Activated B cell treated with CpG ODN at 0.5 μM for 24 hours (primary cell): ENCODE measurements at places on chromosomes 6 and 20.
A peak's percentile ranks its signal among the peaks of the same experiment; 100 is the strongest.

DNA sequence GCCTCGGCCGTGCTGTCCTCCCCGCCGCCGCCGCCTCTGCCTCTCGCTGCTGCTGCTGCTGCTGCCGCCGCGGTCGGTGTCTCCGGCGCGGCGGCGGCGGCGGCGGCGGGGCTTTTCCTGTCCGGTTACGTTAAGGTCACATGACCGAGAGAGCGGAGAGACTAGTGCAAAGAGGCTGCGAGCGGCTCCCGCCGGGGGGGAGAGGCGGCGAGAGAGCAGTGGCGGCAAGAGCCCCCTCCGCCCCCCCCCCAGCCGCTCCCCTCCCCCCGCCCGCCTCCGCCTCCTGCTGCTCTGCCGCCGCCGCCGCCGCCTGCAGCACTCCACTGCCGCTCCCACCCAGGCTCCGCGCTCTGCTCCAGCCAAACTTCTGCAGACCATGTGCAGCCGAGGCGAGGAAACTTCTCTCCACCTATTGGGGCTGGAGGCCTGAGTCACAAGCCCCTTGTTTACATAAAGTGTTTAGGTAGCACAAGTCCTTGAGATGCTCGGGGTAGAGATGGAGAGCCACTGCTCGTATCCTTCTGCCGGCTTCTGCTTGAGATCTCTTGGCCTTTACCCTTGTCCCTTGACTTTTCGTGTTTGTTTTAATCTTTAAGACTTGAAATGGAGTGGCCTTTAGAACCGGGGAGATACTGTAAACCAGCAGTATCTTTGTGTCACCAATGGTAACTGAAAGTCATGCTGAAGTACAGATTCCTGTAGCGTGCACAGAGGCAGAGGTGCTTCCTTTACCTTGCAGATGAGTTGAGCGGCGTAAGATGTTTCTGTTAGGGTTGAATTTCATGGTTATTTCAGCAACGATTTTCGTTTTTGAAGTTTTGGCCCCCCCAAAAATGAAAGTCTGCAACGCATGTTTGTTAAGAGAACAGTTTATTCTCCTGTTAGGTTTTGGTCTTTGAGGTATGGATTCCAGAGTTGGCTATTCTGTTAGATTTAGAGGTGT lies at the start of gene ZBTB2:
Gene ZBTB2 (minus strand): TSS at position 89 of the 943 bp plus-strand sequence. CDS start 17,922 bp downstream, outside the sequence.
- no peaks in the 10 kb centered on the region for H3K27me3 ChIP-seq
- DNase-seq = no peak
- peaks cover 9% of the 10 kb centered on the region for H3K36me3 ChIP-seq
- peak within 1 kb of the TSS; percentile 91 for H3K4me3 ChIP-seq
- peak within 1 kb of the TSS; percentile 96 for H3K27ac ChIP-seq

DNA sequence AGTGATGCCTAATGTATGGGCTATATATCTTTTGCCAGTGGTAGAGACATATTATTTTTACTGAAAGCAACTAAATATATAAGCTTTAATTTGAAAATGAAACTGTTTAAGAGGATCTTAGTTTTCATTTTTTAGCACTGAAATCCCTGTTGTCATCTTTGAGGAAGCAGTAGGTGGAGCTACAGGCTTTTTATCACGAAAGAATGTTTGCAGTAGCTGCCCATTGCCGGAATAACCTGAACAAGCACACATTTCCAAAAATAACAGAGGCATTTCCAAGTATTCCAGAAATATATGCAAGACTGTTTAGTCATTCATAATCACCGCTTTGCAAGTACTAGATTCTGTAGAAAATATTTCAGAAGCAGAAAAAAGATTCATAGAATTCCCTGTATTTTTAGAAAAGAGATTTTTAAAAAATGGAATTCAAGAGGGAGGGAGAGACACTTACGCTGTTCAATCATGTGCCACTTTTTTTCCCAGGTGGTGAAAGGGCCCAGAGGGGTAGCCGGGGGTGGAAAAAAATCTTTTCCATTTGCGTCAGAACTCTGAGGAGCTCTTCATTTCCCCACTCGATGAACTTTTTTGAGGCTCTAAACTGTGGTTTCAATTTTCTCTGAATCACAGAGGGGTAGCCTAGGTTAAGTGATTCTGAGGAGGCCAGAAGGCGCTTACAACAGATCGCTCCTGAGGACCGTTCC lies 142.5 kb upstream of the FERMT1 start:
- H3K4me3 ChIP-seq = no peak overlapping the region
- no peaks in the 10 kb centered on the region for H3K36me3 ChIP-seq
- H3K27ac ChIP-seq = no peak overlapping the region
- DNase-seq = no peak
- no peaks in the 10 kb centered on the region for H3K27me3 ChIP-seq

GRCh38 chr20:21522481-21523280 lies 8.8 kb upstream of the NKX2-2 start:
- H3K27me3 ChIP-seq = peaks cover 73% of the 10 kb centered on the region
- H3K27ac ChIP-seq = no peak overlapping the region
- no peak overlapping the region for H3K4me3 ChIP-seq

- H3K4me3 ChIP-seq = no peak overlapping the region
- no peaks in the 10 kb centered on the region for H3K36me3 ChIP-seq
- no peak for DNase-seq
- no peak overlapping the region for H3K27ac ChIP-seq
- H3K27me3 ChIP-seq = peaks cover 6% of the 10 kb centered on the region
These were observed 183.4 kb downstream of the ADGRG6 start for GRCh38 chr6:142485256-142485655.

- H3K4me3 ChIP-seq = no peak overlapping the region
- H3K27me3 ChIP-seq = no peaks in the 10 kb centered on the region
- no peak overlapping the region for H3K27ac ChIP-seq
- peaks cover 9% of the 10 kb centered on the region for H3K36me3 ChIP-seq
These were observed 197.4 kb downstream of the JARID2 start for GRCh38 chr6:15443119-15443830.

GRCh38 chr6:18293076-18293904 lies 29.0 kb upstream of the DEK start:
- no peaks in the 10 kb centered on the region for H3K4me1 ChIP-seq
- H3K27me3 ChIP-seq = peaks cover 18% of the 10 kb centered on the region
- no peaks in the 10 kb centered on the region for H3K36me3 ChIP-seq
- H3K27ac ChIP-seq = no peak overlapping the region

DNA sequence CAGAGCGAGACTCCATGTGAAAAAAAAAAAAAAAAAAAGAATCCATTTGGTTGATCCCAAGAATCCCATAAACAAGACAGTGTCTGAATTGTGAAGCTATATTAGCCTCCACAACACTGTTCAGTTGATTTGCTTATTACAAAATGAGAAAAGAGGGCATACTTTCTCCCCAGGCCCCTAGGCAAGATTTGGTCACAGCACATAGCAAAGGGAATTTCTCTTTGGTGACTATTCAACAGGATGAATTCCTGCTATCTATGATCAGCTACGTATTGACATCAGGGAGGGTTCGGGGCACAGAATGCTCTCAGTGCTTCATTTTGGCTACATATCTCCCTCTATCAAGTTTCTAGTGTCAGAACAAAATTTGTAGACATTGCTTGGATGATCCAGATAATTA lies 20.2 kb upstream of the SLC22A3 start:
- no peak for DNase-seq
- H3K27ac ChIP-seq = no peak overlapping the region
- no peak overlapping the region for H3K4me3 ChIP-seq
- H3K36me3 ChIP-seq = no peaks in the 10 kb centered on the region
- no peaks in the 10 kb centered on the region for H3K4me1 ChIP-seq
- peaks cover 2% of the 10 kb centered on the region for H3K27me3 ChIP-seq

DNA sequence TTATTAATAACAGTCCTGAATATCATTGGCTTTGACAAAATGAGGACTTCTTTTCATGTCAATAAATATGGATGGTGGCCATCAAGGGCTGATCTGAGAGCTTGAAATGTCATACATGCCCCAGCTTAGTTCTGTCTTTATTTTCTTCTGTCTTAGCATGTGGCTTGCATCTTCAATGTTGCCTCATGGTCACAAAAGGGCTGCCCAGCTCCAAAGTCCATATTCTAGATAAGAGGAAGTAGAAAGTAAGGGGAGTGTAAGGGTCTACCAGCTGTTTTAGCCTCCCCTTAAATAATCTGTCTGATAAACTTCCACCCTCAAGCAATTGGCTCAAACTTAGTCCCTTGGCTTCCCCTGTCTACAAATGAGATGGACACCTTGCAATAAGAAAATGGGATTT lies 14.2 kb downstream of the BTN2A1 start:
- no peak overlapping the region for H3K4me3 ChIP-seq
- no peaks in the 10 kb centered on the region for H3K27me3 ChIP-seq
- peak overlapping the region; percentile 37 for H3K27ac ChIP-seq
- H3K36me3 ChIP-seq = peaks cover 45% of the 10 kb centered on the region

- H3K4me3 ChIP-seq = no peak overlapping the region
- H3K27me3 ChIP-seq = no peaks in the 10 kb centered on the region
- DNase-seq = no peak
- no peak overlapping the region for H3K27ac ChIP-seq
These were observed 15.8 kb upstream of the PLCB1 start for GRCh38 chr20:8116067-8116811.

DNA sequence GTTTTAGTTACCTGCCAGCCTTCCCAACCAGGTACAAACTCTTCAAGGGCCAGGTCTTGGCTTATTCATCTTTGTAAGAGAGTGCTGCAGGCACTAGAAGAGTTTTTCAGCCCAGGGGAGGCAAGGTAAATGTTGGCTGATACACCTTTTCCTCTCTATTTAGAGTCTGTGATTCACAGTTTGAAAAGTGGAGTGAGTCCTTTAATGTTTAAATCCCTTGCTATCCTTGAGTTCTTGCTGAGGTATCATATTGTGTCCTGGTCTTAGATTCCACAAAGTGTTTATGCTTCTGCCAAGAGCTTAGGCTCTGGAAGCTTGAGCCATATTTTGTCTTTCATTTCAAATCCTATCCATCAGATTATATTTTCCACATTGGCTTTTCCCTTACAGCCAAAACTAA lies 52.8 kb upstream of the CITED2 start:
- H3K4me1 ChIP-seq = peaks cover 4% of the 10 kb centered on the region
- H3K36me3 ChIP-seq = no peaks in the 10 kb centered on the region
- DNase-seq = no peak

- H3K27me3 ChIP-seq = no peaks in the 10 kb centered on the region
- no peaks in the 10 kb centered on the region for H3K36me3 ChIP-seq
- DNase-seq = no peak
These were observed 27.4 kb downstream of the CBLN4 start for GRCh38 chr20:55977690-55978459.

DNA sequence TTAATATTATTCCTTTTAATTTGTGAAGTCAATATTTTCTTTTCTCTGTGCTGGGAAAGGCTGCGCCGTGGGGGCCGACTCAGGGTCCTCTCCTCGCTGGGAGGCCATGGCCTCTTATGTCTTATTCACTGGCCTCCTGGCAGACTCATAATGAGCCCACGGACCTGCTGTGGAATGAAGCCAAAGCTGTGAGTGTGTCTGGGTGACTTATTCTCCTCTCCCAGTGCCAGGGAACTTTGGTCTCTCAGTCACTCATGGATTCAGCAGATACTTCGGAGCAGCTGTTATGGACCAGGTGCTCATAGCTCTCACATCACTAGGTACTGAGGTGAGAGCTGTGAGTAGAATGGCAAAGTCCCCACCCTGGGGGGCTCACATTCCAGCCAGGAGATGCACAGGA lies 297.6 kb downstream of the CDH26 start:
- no peak overlapping the region for H3K4me3 ChIP-seq
- no peaks in the 10 kb centered on the region for H3K36me3 ChIP-seq
- no peaks in the 10 kb centered on the region for H3K27me3 ChIP-seq
- no peak for DNase-seq
- no peak overlapping the region for H3K27ac ChIP-seq
- H3K4me1 ChIP-seq = no peaks in the 10 kb centered on the region

DNA sequence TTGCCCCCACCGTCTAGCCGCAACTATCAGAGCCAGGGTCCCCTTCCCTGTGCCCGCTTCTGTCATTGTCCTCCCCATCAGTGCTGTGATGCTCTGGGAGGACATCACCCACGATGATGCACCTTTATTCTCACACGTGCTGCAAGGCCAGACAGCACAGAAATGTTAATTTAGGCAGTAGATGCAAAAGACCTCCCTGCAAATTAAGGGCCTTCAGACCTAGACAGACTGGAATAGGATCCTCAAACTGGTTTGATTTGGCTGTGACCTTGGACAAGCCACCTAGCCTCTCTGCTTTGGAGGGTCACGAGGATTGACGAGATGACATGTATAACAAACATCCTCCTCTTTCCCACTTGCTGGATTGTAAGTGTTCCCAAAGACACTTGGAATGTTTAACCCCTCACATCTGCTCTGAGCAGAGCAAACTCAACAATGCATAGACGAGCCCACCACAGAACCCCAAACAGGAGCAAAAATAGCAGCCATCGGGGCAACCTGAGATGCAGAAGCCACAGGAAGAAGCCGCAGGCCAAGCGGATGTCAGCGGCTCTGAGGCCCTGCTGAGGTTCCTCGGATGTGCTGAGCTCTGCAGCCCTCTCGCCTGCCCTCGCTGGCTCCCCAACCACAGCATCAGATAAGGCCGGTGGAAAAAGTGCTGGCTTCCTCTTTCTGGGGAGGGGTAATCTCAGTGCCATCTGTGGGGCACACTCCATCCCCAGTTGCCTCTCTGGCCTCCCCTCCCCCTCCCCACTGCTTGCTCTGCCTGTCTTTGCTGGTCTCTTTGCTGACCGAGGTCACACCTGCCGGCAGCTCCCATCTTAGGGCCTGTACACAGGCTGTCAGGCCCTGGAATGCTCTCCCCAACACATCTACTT lies 35.3 kb downstream of the TOX2 start:
- H3K36me3 ChIP-seq = no peaks in the 10 kb centered on the region
- no peak overlapping the region for H3K4me3 ChIP-seq
- peaks cover 28% of the 10 kb centered on the region for H3K4me1 ChIP-seq
- H3K27ac ChIP-seq = no peak overlapping the region
- DNase-seq = no peak
- no peaks in the 10 kb centered on the region for H3K27me3 ChIP-seq

DNA sequence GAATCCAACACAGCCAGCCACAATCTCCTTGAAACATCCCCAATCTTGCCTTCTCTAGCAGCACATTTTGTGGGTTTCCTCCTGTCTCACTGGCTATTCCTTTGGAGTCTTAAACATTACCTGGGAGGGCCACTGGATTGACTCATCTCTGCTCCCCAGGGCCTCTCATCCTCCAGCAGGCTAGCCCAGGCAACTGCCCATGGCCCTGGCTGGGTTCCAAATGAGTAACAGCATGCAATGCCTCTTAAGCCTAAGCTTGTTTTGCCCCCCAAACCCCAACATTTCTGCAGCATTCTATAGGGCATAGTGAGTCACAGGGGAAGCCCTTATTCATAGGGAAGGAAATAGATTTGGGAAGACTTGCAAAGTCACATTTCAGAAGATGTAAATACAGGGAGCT lies 204.9 kb downstream of the FOXA2 start:
- H3K4me1 ChIP-seq = peaks cover 5% of the 10 kb centered on the region
- no peak overlapping the region for H3K4me3 ChIP-seq
- no peaks in the 10 kb centered on the region for H3K36me3 ChIP-seq
- no peak overlapping the region for H3K27ac ChIP-seq
- no peak for DNase-seq

- H3K4me1 ChIP-seq = no peaks in the 10 kb centered on the region
- H3K36me3 ChIP-seq = no peaks in the 10 kb centered on the region
- no peaks in the 10 kb centered on the region for H3K27me3 ChIP-seq
These were observed 384.7 kb downstream of the C6orf118 start for GRCh38 chr6:164924674-164925073.

DNA sequence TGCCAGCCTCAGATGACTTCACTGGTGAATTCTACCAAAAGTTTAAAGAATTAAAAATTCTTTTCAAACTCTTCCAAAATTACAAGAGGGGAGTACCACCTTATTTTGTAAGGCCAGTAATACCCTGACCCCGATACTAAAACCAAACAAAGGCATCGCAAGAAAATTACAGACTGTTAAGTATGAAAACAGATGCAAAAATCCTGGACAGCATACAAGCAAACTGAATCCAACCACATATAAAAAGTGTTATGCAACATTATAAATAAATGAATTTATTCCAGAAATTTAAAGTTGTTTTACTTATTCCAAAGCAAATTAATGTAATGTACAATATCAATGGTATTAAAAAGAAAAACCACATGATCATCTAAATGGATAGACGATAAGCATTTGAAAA lies 873.6 kb upstream of the GJE1 start:
- no peak for DNase-seq
- H3K36me3 ChIP-seq = no peaks in the 10 kb centered on the region
- H3K4me3 ChIP-seq = no peak overlapping the region
- H3K4me1 ChIP-seq = no peaks in the 10 kb centered on the region
- H3K27me3 ChIP-seq = no peaks in the 10 kb centered on the region
